ENCODE measurements at places on chromosomes 6 and 20.

DNA sequence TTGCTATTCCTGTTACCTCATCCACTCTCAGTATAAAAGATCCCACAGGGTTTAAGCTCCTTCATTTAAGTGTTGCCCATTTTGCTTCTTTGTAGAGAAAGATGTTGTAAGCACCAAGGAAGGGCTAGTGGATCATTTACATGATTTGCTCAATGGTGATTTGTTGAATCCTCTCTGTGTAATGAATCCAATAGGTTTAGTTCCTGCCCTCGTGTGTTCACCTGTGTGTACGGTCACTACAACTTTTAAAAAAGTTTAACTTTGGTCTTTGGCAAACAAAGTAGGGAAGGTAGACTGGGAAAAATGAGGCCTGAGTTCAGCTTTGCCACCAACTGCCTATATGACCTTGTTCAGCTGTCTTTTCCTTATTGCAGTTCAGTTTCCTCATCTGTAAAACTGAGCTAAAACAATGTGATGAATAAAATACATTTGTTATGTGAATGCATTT is 51.5 kb downstream of the DHX35 start:
- DNase-seq: no peak

DNA sequence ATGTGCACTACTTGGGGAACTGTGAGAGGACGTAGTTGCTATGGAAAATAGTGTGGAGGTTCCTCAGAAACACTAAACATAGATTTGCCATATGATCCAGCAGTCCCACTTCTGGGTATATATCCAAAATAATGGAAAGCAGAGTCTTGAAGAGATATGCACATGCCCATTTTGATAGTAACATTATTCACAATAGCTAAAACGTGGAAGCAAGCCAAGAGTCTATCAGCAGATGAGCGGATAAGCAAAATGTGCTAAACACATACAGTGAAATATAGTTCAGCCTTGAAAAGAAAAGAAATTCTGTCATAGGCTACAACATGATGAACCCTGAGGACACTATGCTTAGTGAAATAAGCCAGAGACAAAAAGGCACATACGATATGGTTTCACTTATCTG is 11.1 kb downstream of the SYNDIG1 start:
- no peak for DNase-seq

- no peak for DNase-seq
These were observed 45.3 kb upstream of the TINAG start for GRCh38 chr6:54262971-54263370.

DNA sequence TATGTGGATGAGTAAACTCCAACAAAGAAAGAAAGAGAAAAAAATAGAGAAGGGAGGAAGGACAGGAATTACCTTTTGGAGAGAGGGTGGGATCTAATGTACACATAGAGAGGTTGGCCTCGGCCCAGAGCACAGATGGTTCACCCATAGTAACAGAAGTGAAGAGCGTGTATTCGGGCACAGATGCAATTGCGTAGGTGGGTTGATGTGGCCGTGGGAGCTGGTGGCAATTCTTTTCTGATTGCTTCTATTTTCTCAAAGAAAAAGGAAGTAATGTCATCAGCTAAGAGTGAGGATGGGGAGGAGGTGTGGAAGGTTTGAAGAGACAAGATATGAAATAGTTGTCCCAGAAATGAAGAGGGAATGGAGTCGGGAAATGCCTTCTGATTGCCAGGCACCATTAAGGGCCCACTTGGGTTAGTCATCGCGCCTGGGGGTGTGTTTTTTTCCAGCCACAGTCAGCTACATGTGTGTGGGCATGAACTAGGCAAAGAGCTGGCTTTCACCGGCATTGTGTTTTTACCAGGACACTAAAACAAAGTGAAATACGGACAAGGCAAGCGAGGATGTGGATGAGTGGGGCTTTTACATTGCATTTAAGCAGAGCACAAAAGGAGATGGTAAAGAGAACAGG is 158.7 kb downstream of the SYNE1 start:
- no peak for DNase-seq

DNA sequence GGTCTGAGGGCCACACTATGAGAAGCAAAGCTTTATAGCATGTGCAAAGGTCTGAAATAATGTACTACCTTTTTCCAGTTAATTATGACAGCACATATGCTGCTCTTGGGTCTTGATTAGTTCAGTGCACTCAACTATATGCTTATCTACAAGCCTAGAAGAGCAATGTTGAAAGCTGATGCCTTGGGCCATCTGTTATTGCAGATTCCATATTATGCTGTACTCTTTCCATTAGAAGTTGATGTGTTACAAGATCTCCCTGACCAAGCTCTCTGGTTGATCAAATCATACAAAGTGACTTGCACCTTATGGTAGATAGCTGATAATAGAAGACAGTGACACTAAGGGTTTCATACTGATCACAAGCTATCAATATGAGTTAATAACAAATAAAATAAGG is 327.3 kb downstream of the FRK start:
- no peak for DNase-seq

DNA sequence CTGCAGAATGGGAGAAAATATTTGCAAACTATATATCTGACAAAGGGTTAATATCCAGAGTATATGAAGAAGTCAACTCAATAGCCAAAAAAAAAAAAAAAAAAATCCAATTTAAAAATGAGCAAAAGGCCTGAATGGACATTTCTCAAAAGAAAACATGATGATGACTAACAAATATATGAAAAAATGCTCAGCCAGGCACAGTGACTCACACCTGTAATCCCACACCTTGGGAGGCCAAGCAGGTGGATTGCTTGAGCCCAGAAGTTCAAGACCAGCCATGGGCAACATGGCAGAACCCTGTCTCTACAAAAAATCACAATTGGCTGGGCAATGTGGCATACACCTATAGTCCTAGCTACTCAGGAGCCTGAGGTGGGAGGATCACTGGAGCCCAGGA is 2.1 kb upstream of the ECHDC1 start:
- no peak for DNase-seq

DNA sequence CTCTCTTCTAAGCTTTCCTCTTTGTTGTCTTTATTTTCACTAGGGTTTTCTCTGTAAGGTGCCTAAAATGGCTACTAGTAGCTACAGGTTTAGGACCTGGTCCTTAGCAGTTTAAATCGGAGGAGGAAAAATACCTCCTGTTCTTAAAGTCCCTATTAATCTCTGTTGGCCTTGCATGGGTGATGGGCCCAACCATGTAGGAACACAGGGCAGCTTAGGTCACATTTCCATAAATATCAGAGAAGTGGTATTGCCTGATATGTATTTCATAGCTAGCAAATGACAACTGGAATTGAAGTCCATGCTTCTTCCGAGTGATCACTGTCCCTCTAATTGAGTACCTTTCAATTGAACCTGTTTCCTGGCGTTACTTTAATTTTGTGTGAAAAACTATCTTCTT is 70.0 kb downstream of the LAMA2 start:
- no peak for DNase-seq

DNA sequence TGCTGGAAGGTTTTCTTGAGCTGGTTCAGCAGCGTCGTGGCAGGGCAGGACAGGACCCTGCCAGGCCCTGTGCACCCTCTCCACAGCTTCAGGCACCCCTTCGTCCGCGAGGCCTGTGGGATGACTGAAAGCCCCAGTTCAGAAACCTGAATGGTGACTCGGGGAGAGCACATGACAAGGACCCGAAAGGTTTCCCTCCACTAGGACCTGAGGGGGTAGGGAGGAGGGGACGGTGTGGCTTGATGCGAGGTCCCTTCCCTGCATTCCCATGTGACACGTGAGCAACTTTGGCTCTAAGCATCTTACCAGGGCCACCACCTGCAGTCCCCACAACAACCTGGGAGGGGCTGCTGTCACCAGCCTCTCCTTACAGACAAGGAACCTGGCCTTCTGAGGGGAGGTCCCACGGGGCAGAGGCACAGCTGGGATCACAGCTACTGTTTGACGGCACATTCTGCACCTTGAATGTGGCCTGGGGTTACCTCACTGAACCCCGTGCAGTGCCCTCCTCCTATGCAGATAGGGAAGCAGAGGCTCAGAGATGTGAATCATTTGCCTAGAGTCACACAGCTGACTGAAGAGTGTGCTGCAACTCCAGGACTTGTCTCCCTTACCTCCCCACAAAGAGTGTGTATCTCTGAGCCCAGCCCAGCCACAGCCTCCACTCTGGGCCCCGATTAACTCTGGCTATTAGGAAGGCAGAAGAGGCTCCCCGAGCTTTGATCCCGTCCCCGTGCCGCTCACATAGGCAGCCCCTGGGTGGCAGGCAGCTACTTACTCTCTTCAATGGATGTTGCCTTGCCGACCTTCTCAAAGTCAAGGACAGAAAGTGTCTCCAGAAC is 84.6 kb downstream of the PTPN1 start:
- no peak for DNase-seq

- no peak for DNase-seq
These were observed 20.6 kb upstream of the FABP7 start for GRCh38 chr6:122758927-122759334.

DNA sequence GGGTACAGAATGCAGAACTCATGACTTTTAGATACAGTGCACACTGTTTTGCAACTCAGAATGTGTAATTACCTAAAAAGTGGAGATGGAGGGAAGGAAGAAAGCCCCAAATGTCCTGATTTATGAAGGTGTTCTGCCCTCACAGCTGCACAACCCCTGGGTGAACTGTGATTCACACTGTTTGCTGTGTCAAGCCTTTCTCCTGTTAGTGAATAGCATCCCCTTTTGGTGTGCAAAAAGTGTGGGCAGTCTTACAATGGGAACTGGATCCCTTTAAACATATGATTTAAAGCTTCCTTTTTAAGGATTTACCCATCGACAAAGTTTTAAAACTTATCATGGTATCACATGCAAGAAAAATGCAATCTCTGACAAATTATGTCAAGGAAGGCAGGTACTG is 633.4 kb upstream of the EPHA7 start:
- DNase-seq: no peak

DNA sequence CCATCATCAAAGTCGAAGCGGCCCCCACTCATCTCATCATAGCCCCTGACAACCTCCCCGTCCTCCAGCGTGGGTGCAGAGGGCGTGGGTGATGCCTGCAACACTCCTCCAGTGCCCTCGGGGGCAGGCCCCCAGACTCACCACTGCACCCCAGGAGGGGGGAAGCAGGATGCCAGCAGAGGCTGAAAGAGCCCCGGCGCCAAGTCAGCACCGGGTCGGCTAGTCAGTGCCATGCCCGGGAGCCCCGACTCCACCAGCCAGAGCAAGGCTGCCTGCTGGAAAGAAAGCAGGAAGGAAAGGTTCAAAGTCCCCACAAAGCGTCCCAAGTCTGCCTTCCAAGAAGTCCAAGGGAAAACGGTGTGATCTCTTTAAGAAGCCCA is 324 bp downstream of the JPH2 start:
- DNase-seq: no peak

- no peak for DNase-seq
These were observed 377.0 kb downstream of the CDH4 start for GRCh38 chr20:61628901-61629601.

GRCh38 chr6:25266456-25267100 is 12.6 kb upstream of the CARMIL1 start:
- no peak for DNase-seq

GRCh38 chr20:51738877-51739447 is 29.2 kb downstream of the ATP9A start:
- DNase-seq: no peak

- no peak for DNase-seq
These were observed 368.2 kb upstream of the SULF2 start for GRCh38 chr20:48153523-48153922.

DNA sequence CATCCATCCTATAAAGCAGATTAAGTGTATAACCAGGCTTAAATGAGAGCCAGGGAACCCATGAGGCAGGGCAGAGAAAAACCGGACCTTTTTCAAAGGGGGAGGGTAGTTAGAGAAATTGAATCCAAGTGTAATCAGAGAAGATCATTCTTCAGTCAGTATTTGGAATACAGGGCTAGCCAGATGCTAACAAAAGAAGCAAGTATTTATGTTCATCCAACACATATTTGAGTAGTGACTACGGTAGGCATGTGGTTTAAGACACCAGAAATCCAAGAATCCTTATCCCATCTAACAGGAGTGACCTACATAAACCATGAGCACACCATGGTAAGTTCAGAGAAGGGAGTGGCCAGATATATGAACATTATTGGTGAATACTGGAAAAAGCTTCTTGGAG is 46.8 kb upstream of the FAM83C start:
- DNase-seq: no peak

DNA sequence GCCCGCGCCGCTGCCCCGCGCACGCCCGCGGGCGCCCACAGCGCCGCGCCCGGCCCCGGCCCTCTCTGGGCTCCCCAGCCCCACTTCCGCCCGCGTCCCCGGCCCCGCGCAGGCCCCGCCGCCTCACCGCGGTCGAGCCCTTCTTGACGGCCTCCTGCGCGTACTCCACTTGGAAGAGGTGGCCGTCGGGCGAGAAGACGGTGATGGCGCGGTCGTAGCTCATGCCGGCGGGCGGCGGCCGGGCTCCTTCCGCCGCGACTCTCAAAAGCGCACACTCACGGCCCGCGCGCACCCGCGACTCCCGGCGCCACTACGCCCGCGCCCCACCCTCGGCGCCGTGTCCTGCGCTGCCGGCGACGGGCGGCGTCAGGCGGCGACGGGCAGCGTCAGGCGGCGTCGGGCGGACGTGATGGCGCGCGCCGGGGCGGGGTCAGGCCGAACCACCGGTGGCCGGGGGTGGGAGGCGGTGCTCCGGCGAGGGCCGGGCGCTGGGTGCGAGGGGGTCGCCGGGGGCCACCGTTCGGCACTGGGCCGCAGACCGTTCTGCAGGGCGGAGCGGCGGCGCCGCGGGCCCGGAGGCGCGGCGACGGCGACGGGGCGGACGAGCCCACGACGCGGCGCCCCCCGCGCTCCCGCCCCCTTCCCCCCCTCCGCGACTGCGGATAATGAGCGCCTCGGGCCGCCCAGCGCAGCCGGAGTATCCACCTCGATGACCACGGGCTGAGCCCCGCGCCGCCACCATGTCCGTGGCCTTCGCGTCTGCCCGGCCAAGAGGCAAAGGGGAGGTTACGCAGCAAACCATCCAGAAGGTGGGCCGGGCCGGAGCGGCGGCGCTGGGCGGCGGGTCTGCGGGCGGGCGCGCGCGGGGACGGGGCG is at the start of the genes PSMA7 and SS18L1:
TSS of gene PSMA7 (minus strand) at position 314 of the 876 bp plus-strand sequence. CDS start at position 223, 91 bp downstream.
TSS of gene SS18L1 (plus strand) at position 689 of the 876 bp plus-strand sequence. CDS start at position 741, 52 bp downstream.
- DNase-seq: peak; percentile 80

GRCh38 chr6:134902074-134902861 is 47.6 kb downstream of the ALDH8A1 start:
- no peak for DNase-seq

- DNase-seq: no peak
These were observed 1.8 kb downstream of the PKIG start for GRCh38 chr20:44584162-44584561.

DNA sequence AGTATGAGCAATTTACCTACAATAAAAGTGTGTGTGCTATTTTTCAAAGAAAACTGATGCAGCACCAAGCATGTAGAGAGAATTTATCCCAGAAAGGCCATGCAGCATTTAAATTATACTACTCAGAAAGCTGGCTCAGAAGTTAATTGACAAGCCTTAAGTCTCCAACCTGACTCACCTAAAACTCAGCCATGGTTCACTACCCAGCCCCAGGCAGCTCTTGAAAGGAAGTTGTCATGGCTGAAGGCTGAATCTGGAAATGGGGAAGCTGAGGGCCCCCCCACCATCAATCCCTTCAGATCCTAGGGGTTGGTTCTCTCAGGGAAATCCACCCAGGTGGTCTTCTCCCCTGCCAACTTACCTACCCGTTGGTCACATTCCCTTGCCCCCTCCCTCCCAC is 19.7 kb downstream of the PPIL6 start:
- DNase-seq: no peak

All from activated effector memory CD4-positive, alpha-beta T cell treated with Interleukin-2 at 50 U/mL for 16 hours (primary cell).